ENCODE measurements at places on chromosomes 4 and X. TPM values are rescaled to one million over a fixed set of nuclear protein-coding genes. Genes with fewer than 3 reads are reported as not detected.
A peak's percentile ranks its signal among the peaks of the same experiment; 100 is the strongest.

The VSIG4 gene
- not detected for total RNA-seq

The GALNT7 gene
- 72.2 TPM for total RNA-seq

DNA sequence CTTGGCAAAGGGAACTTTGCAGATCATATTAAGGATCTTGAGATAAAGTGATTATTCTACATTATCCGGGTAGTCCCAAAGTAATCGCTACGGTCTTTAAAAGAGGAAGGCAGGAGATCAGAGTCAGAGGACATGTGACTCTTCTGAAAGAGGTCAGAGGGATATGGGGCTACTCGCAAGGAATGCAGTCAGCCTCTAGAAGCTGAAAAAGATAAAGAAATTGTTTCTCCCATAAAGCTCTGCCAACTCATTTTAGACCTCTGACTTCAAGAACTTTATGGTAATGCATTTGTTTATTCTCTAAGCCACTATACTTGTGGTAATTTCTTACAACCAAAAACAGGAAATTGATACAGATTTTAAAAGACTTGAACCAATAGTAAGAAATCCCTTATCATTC is 48.6 kb downstream of the NPY5R start:
- DNase-seq, result no peak
- no peaks in the 10 kb centered on the region for H3K36me3 ChIP-seq
- H3K4me1 ChIP-seq, result no peaks in the 10 kb centered on the region

The COL4A5 gene
- total RNA-seq, result 48.1 TPM

- H3K27ac ChIP-seq, result peak overlapping the region; percentile 6
- DNase-seq, result peak; percentile 24
- no peak overlapping the region for H3K4me3 ChIP-seq
- no peaks in the 10 kb centered on the region for H3K27me3 ChIP-seq
- H3K4me1 ChIP-seq, result peaks cover 62% of the 10 kb centered on the region
- peaks cover 8% of the 10 kb centered on the region for H3K36me3 ChIP-seq
Observed at GRCh38 chr4:68342134-68342533, 7.8 kb downstream of the YTHDC1 start.

The CTPS2 gene
- 35.5 TPM for total RNA-seq

The STATH gene
- total RNA-seq, result not detected

DNA sequence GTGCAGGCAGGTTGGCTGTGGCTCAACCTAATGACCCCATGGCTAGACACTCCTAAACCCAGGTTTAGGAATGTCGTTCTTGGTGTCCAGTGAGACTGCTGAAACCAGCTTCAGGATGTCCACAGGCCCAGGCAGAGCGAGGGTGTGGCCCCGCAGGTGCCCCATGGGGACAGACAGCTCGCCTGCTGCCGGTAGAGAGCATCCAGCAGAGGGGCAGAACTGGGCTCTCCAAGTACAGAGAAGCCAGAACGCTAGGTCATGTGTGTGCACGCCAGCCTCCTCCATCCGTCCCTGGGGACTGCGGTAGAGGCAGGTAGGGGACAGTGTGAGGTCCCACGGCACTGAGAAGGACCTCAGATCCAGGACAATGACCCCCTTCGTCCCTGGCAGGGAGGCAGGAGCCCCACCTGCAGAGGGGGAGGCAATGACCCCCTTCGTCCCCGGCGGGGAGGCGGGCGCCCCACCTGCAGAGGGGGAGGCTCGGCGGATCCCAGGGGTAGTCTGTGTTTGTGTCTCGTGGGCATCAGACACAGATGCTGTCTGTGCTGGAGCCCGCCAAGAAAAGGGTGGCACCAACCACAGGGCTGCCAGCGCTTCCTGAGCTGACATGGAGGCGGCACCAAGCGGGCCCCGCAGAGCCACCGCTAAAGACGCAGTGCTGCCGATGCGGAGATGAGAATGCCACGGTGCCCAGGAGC is 118.4 kb downstream of the FAM53A start:
- H3K4me1 ChIP-seq, result peaks cover 6% of the 10 kb centered on the region
- no peak overlapping the region for H3K27ac ChIP-seq

- no peak overlapping the region for H3K27ac ChIP-seq
- no peaks in the 10 kb centered on the region for H3K36me3 ChIP-seq
- H3K4me1 ChIP-seq, result no peaks in the 10 kb centered on the region
Observed at GRCh38 chrX:72532366-72532765, 40.3 kb downstream of the HDAC8 start.

DNA sequence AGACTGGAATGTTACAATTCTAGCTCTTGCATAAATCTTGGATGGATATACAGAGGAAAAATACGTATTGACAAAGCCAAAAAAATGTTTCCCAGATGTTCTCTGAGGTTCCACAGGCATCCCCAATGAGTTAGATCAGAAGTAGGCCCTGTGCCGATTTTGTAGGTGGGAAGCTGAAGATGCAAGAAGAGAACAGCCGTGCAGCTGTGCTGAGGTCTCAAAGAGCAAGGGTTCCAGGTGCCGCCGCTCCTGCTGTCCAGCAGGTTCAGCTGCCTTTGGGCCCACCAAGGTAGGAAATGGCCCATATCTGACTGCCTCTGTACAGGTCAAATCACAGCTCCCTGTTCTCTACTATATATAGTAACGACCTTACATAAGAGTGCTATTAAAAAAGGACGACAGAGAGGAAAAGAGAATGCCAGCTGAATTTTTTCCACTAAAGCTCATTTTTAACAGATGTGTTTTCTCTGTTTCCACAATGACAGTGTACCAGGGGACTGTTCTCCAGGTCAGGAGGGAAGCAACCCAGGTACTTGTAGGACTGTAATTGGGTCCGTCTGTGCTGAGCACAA is 155.6 kb downstream of the CBR4 start:
- no peak for DNase-seq
- no peaks in the 10 kb centered on the region for H3K36me3 ChIP-seq
- no peaks in the 10 kb centered on the region for H3K27me3 ChIP-seq
- H3K4me3 ChIP-seq, result no peak overlapping the region

The PIR gene
- 21.0 TPM for total RNA-seq

The TKTL2 gene
- total RNA-seq, result 0.07 TPM

The CYTL1 gene
- 8.3 TPM for total RNA-seq

- H3K27ac ChIP-seq, result no peak overlapping the region
- H3K27me3 ChIP-seq, result no peaks in the 10 kb centered on the region
- no peak for DNase-seq
Observed at GRCh38 chrX:9864011-9864410, 77.8 kb downstream of the SHROOM2 start.

GRCh38 chrX:331151-331824 is 12.7 kb upstream of the GTPBP6 start:
- peak overlapping the region; percentile 56 for H3K4me3 ChIP-seq
- H3K27me3 ChIP-seq, result 0 out of 2 replicates have a peak, but pooled peaks cover 2% of the 10 kb centered on the region
- no peaks in the 10 kb centered on the region for H3K4me1 ChIP-seq
- peak; percentile 71 for DNase-seq

GRCh38 chr4:153901220-153901619 is 112.3 kb upstream of the SFRP2 start:
- DNase-seq, result no peak
- H3K4me1 ChIP-seq, result no peaks in the 10 kb centered on the region
- no peak overlapping the region for H3K27ac ChIP-seq
- H3K36me3 ChIP-seq, result no peaks in the 10 kb centered on the region

GRCh38 chrX:30971774-30972603 is 82.9 kb upstream of the TAB3 start:
- H3K36me3 ChIP-seq, result no peaks in the 10 kb centered on the region
- DNase-seq, result peak; percentile 51
- H3K27ac ChIP-seq, result no peak overlapping the region
- 0 out of 2 replicates have a peak, but pooled peaks cover 4% of the 10 kb centered on the region for H3K27me3 ChIP-seq
- no peaks in the 10 kb centered on the region for H3K4me1 ChIP-seq
- no peak overlapping the region for H3K4me3 ChIP-seq

The RXFP1 gene
- total RNA-seq, result 0.63 TPM

GRCh38 chrX:65601126-65601525 is 66.3 kb upstream of the MSN start:
- no peak for DNase-seq
- no peaks in the 10 kb centered on the region for H3K36me3 ChIP-seq
- H3K27ac ChIP-seq, result no peak overlapping the region
- no peak overlapping the region for H3K4me3 ChIP-seq

The MEPE gene
- not detected for total RNA-seq

- no peak for DNase-seq
- no peak overlapping the region for H3K4me3 ChIP-seq
- H3K27ac ChIP-seq, result no peak overlapping the region
- H3K27me3 ChIP-seq, result no peaks in the 10 kb centered on the region
- H3K4me1 ChIP-seq, result 0 out of 2 replicates have a peak, but pooled peaks cover 5% of the 10 kb centered on the region
- peaks cover 4% of the 10 kb centered on the region for H3K36me3 ChIP-seq
Observed at GRCh38 chrX:103780336-103781061, 3.9 kb downstream of the PLP1 start.

The LRIT3 gene
- total RNA-seq, result 0.43 TPM

DNA sequence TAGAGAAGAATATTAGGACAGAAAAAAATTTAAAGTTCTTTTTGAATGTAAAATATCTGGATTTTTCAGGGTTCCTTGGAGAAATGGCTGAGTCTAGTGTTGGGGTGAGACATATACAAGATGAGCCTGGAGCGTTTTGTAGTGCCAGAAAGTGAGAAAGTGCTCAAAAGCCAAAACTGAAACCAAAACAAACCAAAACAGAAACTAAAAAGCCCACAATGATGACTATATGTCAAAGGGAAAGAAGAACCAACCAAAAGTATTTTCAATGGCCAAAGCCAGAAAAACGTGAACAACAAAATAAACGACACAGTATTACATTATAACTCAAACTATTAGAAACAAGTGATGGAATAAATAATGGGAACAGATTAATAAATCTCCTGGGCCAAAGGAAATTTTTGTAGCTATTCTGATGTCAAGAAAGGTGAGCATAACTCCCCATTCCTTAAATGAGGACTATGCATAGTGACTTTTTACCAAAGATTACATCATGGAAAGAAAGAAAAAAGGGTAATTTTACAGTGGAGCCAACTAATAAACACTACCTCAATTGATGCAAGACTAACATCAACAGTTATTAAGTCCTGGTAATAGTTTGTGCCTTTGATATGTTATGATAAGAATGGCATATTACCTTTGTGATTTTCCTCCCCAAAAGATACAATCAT is 1137.6 kb downstream of the C4orf33 start:
- H3K27me3 ChIP-seq, result no peaks in the 10 kb centered on the region
- H3K4me1 ChIP-seq, result no peaks in the 10 kb centered on the region
- H3K4me3 ChIP-seq, result no peak overlapping the region
- DNase-seq, result no peak

GRCh38 chr4:96833831-96834230 is 993.9 kb downstream of the PDHA2 start:
- no peak overlapping the region for H3K27ac ChIP-seq
- no peaks in the 10 kb centered on the region for H3K27me3 ChIP-seq
- no peaks in the 10 kb centered on the region for H3K36me3 ChIP-seq
- H3K4me3 ChIP-seq, result no peak overlapping the region
- H3K4me1 ChIP-seq, result 0 out of 2 replicates have a peak, but pooled peaks cover 5% of the 10 kb centered on the region
- no peak for DNase-seq

GRCh38 chrX:21745756-21746155 is 12.2 kb downstream of the SMPX start:
- DNase-seq, result peak; percentile 41
- no peaks in the 10 kb centered on the region for H3K36me3 ChIP-seq
- H3K4me3 ChIP-seq, result no peak overlapping the region
- no peak overlapping the region for H3K27ac ChIP-seq

- no peak overlapping the region for H3K4me3 ChIP-seq
- H3K4me1 ChIP-seq, result peaks cover 28% of the 10 kb centered on the region
- no peak for DNase-seq
- H3K27ac ChIP-seq, result no peak overlapping the region
- peaks cover 10% of the 10 kb centered on the region for H3K27me3 ChIP-seq
Observed at GRCh38 chr4:1576304-1576960, 107.7 kb downstream of the FAM53A start.

DNA sequence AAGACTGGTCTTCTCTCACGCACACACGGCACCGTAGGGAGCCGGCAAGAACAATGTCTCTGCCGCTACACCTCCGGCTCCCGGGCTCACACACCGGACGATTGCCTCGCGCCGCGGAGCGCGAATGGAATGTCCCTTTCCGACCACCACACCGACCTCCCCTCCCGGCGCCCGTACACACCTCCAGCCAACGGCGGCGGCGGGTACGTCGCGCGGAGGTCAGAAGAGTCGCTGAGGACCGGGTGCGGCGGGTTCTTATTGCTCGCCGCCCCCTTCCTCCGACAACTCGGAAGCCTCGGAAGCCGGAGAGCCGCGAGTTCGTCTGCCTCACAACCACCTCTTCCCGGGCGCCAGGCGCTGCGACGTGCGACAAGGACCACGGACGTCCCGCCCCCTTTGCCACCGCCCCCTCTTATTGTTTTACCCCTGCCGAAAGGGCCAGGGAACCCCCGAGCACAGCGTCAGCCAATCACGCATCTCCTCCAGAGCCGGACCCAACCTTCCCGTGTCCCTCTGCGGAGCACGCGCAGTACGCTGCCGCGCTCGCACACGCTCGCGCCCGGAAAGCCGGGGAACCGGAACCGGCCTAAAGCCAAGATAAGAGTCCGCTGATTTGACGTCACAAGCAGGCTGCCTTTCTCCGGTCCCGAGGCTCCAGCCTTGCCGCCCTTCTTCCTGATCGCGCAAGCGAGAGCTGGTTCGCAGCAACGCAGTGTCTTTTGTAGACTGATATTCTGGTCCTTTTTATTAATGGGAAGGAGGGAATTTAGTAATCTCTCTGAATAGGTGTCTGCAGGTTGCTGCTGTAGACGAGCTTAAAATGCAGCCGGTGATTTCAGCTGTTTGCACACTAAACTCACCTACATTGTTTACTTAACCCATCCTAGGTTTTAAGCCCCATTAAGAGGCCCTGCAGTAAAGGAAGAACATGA is at the start of gene G3BP2:
Gene G3BP2, minus strand, starts transcription at position 385 of the 932 bp plus-strand sequence. CDS start 11,386 bp downstream, outside the sequence.
- H3K4me1 ChIP-seq, result peaks cover 58% of the 10 kb centered on the region
- peak; percentile 99 for DNase-seq
- H3K36me3 ChIP-seq, result 0 out of 2 replicates have a peak, but pooled peaks cover 1% of the 10 kb centered on the region
- no peaks in the 10 kb centered on the region for H3K27me3 ChIP-seq
- peak within 1 kb of the TSS; percentile 98 for H3K27ac ChIP-seq
- peak within 1 kb of the TSS; percentile 95 for H3K4me3 ChIP-seq

The CENPVL2 gene
- total RNA-seq, result 5.2 TPM

GRCh38 chrX:118212817-118213183 is 96.2 kb upstream of the KLHL13 start:
- H3K36me3 ChIP-seq, result no peaks in the 10 kb centered on the region
- DNase-seq, result no peak
- no peak overlapping the region for H3K27ac ChIP-seq
- H3K4me3 ChIP-seq, result no peak overlapping the region
- no peaks in the 10 kb centered on the region for H3K27me3 ChIP-seq

The NDNF gene
- total RNA-seq, result 0.73 TPM

DNA sequence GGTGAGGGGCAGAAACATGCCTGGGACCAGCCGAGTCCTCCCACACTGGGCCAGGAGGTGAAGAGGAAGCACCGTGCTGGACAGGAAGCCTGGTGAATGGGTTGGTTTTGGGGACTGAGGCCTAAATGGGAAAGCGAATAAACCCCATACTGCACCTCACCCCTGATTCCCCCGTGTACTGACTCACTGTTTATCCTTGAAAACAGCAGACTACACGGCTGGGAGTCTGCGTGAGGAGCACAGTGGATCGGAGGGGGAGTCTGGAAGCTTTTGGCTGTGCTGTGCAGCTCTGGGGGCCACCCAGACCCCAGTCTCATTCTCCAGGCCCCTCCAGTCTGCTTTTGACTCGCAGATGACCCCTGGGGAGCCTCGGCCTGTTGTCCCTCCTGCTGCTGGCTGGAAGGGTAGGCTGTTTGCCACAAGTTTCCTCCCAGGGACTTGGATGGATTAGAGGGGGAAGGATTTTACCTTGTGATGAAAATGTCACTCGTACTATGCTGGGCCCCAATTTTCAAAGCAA is 90.0 kb downstream of the PSAPL1 start:
- DNase-seq, result no peak
- no peaks in the 10 kb centered on the region for H3K27me3 ChIP-seq
- H3K27ac ChIP-seq, result no peak overlapping the region

The HMX1 gene
- 0.69 TPM for total RNA-seq

The TMSB15C gene
- 3.9 TPM for total RNA-seq

- DNase-seq, result no peak
- no peaks in the 10 kb centered on the region for H3K27me3 ChIP-seq
- H3K4me1 ChIP-seq, result peaks cover 5% of the 10 kb centered on the region
Observed at GRCh38 chrX:100871594-100872560, 2.3 kb downstream of the NOX1 start.

The NCAPG gene
- 40.9 TPM for total RNA-seq
